ENCODE measurements at places on chromosomes 16 and 17. TPM values are rescaled to one million over a fixed set of nuclear protein-coding genes. Genes with fewer than 3 reads are reported as not detected.

DNA sequence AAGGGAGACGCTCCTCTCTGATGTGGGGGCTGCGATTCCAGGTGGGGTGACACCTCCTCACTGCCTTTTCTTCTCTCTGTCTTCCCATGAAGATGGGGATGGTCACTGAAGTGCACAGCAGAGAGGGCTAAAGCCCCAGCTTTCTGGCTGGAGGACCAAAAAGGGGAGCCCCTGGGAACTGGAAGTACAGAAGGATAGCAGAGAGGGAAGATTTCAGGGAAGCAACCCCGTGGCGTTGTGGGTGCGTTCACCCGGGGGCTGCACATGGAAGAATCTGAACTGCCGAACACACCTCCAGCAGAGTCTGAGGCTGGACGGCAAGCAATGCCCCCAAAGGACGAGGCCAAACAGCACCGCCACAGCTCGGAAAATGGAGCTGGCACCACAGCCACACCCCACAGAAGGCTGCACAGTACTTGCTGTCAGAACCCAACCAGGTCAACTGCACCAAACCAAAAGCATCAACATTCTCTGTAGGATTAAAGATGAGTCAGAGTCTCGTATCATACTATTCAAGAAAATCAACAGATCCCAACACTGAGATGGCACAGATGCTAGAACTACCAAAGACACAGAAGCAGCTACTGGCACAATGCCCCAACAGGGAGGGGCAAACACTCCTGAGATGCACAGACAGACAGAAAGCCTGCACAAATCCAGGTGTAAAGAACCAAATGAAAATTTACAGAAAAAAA is 49.9 kb downstream of the MAP1LC3B start:
- H3K36me3 ChIP-seq = peaks cover 8% of the 10 kb centered on the region
- peaks cover 23% of the 10 kb centered on the region for H3K4me1 ChIP-seq
- no peaks in the 10 kb centered on the region for H3K27me3 ChIP-seq
- no peak overlapping the region for H3K4me3 ChIP-seq
- no peak overlapping the region for H3K27ac ChIP-seq

GRCh38 chr17:44065668-44066203 is 735 bp downstream of the LSM12 start:
- peak overlapping the region; percentile 93 for H3K4me3 ChIP-seq
- peak; percentile 20 for DNase-seq
- peak overlapping the region; percentile 79 for H3K27ac ChIP-seq

The PRM3 gene
- total RNA-seq = not detected

The PRPF8 gene
- 103 TPM for total RNA-seq

All from PC-3 (cell line).